ENCODE measurements at places on chromosomes 11 and 22. TPM values are rescaled to one million over a fixed set of nuclear protein-coding genes. Genes with fewer than 3 reads are reported as not detected.

The SERPIND1 gene
- not detected for total RNA-seq

The CAPN5 gene
- total RNA-seq: 3.8 TPM

The TMPRSS4 gene
- 0.30 TPM for total RNA-seq

The GALNT18 gene
- 1.7 TPM for total RNA-seq

The C1QTNF4 gene
- total RNA-seq: 0.47 TPM

The MMP7 gene
- total RNA-seq: not detected

- DNase-seq: peak; percentile 49
- peak overlapping the region; percentile 84 for H3K27ac ChIP-seq
- no peaks in the 10 kb centered on the region for H3K27me3 ChIP-seq
- peak overlapping the region; percentile 93 for H3K4me3 ChIP-seq
- peaks cover 43% of the 10 kb centered on the region for H3K4me1 ChIP-seq
Observed at GRCh38 chr11:117097389-117098268, 599 bp downstream of the SIK3 start.

DNA sequence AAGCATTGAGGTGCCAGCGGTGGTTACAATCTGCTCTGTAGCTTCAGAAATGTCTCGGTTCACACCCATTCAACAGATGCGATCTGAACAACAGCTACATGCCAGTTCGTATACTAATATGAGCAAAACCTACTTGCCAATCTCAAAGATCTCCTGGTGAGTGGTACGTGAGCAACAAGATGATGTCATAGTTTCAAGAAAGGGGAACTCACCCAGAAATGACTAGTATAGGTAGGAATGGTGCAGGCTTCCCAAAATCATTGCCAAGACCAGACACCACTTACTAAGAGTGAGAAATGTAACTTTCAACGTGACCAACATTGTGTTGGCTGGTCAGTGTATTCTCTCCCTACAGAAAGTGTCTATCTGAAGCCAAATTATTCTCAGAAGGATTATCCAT lies 31.1 kb downstream of the OR6Q1 start:
- no peaks in the 10 kb centered on the region for H3K27me3 ChIP-seq
- H3K4me3 ChIP-seq: no peak overlapping the region
- no peak overlapping the region for H3K27ac ChIP-seq
- no peaks in the 10 kb centered on the region for H3K4me1 ChIP-seq
- no peaks in the 10 kb centered on the region for H3K36me3 ChIP-seq
- DNase-seq: no peak

DNA sequence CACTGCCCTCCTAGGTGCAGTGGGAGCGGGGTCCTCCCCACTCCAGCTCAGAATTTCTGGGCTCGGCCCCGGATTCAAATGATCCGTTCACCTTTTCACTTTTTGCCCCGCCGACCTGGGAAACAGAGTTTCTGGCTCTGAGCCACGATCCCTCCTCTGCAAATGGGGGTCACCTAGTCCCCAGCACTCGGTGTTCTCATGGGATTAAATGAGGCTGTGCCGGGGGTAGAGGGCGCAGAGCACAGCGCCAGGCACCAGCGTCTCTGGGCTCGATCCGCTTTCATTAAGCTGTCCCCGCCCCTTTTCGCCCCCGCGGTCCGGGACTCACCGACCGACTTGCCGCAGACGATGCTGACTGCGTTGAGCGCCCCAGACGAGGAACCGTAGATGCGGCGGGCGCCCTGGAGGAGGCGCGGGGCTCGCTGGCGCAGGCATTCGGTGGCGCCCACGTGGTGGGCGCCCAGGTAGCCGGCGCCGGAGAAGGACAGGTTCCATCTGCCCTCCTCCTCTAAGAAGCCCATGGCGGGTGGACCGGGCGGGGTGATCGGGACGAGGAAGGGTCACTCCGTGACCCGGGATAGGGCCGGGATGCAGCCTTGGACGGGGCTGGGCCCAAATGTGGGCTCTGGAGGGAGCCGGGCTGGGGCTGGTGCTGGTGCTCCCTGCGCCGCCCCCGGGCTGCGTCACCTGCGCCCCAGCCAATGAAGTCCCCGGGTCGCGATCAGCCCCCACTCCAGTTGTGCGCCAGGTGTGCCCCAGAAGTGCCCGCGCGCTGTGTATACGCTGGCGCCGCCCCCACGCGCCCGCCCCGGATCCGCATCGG lies at the start of gene PNPLA5:
Gene PNPLA5, minus strand, starts transcription at position 654 of the 823 bp plus-strand sequence. Its CDS starts 133 bp downstream, at position 521.
- H3K27me3 ChIP-seq: peaks cover 44% of the 10 kb centered on the region
- H3K36me3 ChIP-seq: no peaks in the 10 kb centered on the region
- H3K27ac ChIP-seq: no peak within 1 kb of the TSS
- DNase-seq: no peak

DNA sequence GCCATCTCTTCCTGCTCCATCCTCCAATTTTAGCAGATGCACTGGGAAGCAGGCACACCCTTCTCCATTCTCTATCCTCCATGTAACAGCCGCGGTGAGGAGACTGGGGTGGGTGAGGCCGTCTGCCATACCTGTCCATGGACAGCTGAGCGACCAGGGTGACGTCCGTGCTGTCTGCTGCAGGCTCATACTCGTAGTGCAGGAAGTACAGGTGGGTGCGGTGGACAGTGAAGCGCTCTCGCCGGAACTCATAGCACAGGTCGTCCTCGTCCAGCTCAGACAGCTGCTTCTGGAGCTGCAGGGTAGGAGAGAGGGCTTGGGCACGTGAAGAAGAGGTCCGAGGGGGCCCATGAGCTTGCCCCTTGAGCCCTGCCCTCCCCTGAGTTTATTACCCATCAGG lies 257.8 kb upstream of the SYN3 start:
- no peaks in the 10 kb centered on the region for H3K36me3 ChIP-seq
- DNase-seq: no peak
- no peaks in the 10 kb centered on the region for H3K4me1 ChIP-seq
- H3K27me3 ChIP-seq: no peaks in the 10 kb centered on the region
- no peak overlapping the region for H3K4me3 ChIP-seq

- H3K27ac ChIP-seq: peak overlapping the region; percentile 79
- H3K4me1 ChIP-seq: peaks cover 53% of the 10 kb centered on the region
- peak overlapping the region; percentile 54 for H3K4me3 ChIP-seq
- no peak for DNase-seq
Observed at GRCh38 chr11:114166897-114167323, 107.4 kb downstream of the ZBTB16 start.

DNA sequence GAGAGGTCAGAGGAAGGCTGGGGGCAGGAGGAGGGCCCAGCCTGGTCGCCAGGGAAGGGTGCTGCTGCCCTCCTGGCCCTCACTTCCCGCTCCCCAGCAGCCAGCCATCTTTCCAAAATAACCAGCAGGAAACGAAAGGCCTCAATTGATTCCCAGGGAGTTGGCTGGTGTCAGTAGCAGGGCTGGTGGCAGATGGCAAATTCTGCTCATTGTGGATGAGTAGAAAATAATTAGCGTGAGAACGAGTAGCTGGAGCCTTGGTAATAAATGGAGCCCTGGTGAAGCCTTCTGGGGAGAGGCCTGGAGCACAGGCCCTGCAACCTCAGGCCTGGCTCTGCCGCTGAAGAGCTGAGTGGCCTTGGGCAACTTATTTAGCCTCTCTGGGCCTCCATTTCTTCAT lies 31.3 kb downstream of the DAGLA start:
- no peak overlapping the region for H3K27ac ChIP-seq
- H3K27me3 ChIP-seq: peaks cover 18% of the 10 kb centered on the region
- no peaks in the 10 kb centered on the region for H3K4me1 ChIP-seq
- no peak for DNase-seq
- H3K4me3 ChIP-seq: no peak overlapping the region
- no peaks in the 10 kb centered on the region for H3K36me3 ChIP-seq

- no peaks in the 10 kb centered on the region for H3K27me3 ChIP-seq
- H3K27ac ChIP-seq: no peak overlapping the region
- H3K4me3 ChIP-seq: no peak overlapping the region
- no peaks in the 10 kb centered on the region for H3K36me3 ChIP-seq
- no peaks in the 10 kb centered on the region for H3K4me1 ChIP-seq
Observed at GRCh38 chr11:11370255-11370961, 17.4 kb upstream of the CSNK2A3 start.

DNA sequence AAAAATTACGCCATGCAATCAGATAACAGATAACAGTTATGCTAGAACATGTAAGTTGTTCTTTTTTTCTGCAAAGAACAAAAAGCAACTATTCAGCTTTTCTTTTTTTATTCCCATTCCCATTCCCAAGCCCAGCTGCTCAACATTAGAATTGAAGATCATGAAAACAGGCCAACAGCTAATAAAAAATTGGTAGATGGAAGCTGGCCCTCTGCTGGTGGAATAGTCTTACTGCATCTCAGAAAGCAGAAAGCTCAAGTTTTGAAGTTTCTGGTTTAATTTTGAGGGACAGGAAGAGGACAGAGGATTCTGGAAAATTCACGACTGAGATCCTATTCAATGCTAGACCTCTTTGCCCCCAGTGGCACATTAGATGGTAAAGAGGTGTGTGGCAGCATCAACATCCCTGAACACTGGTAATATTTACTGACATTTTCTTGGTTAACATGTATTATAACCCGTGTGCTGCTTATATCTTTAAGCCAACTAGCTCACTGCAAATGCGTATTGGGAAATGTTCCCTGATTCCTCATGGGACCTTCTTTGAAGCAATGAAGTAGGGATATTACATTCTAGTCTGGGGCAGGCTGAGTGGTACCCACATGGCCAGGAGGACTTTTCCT lies 591.2 kb downstream of the OPCML start:
- no peak overlapping the region for H3K4me3 ChIP-seq
- H3K4me1 ChIP-seq: no peaks in the 10 kb centered on the region
- DNase-seq: no peak
- H3K27me3 ChIP-seq: peaks cover 36% of the 10 kb centered on the region
- H3K27ac ChIP-seq: no peak overlapping the region
- no peaks in the 10 kb centered on the region for H3K36me3 ChIP-seq

- H3K36me3 ChIP-seq: no peaks in the 10 kb centered on the region
- no peak for DNase-seq
- no peak overlapping the region for H3K4me3 ChIP-seq
- no peaks in the 10 kb centered on the region for H3K27me3 ChIP-seq
Observed at GRCh38 chr11:91749251-91749650, 475.4 kb upstream of the FAT3 start.

DNA sequence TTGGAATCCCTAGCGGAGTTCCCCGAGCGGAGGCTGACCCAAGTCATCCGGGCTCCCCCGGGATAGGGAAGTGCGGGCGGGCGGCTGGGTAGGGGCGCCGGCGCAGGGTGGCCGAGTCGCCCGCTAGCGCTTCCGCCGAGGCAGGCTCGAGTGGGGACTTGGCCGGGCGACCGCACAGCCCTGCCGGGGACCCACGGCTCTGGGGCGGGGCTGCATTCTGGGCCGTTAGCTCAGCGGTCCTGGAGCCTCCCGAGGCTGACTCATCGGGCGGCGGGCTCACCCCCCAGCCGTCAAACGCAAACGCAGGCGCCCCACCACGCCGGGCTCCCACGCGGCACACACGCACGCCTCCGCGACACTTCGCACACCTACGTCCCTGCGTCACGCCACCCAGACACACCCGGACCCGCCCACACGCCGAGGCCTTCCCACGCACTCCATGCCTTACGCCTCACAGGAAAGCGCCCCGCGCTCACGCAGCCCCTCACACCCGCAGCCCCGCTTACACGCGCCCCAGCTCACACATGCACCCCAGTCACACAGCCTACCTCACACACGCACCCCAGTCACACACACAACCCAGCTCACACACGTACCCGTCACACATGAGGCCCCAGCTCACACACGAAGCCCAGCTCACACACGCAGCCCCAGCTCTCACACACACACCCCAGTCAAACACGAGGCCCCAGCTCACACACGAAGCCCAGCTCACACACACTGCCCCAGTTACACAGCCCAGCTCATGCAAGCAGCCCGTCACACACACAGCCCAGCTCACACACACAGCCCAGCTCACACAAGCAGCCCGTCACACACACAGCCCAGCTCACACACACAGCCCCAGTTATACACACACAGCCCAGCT lies 1.2 kb downstream of the PHLDB1 start:
- H3K27ac ChIP-seq: peak overlapping the region; percentile 77
- peaks cover 3% of the 10 kb centered on the region for H3K36me3 ChIP-seq
- peak overlapping the region; percentile 77 for H3K4me3 ChIP-seq
- DNase-seq: peak; percentile 69

DNA sequence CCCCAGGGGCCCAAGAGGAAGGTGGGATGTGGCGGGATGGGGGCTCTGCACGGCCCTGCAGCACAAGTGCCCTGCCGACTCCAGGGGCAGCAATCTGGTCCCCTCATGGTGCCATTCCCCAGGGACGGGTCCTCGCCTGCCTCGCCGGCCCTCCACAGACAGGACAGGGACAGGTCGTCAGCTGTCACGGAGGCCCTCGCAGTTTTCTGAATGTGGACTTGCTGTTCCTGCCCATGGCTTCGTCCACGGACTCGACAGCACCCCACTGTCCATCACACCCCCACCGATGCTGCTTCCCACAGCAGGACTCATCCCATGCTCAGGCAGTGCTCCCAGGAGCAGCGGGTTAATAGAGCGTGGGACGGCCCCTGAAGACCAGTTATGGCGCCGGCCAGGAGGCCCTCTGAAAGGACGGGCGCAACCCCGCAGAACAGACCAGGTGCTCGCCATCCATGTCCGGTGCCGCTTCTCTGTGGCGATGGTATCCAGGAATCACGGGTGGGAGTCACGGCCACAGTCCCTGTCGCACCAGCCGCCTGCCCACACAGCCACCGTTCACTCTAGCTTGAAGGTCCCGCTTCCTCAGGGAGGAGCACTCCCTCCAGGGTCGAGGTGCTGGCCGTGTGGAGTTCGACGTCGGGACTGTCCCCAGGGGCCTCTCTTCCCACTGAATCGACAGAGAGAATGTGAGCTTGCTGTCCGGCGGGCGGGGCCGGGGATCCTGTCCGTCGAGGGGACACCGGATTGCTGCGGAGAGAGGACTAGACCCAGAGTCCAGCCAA lies 18.5 kb upstream of the MUC2 start:
- no peak overlapping the region for H3K27ac ChIP-seq
- peak; percentile 21 for DNase-seq
- peaks cover 1% of the 10 kb centered on the region for H3K4me1 ChIP-seq
- H3K4me3 ChIP-seq: no peak overlapping the region
- H3K36me3 ChIP-seq: no peaks in the 10 kb centered on the region

DNA sequence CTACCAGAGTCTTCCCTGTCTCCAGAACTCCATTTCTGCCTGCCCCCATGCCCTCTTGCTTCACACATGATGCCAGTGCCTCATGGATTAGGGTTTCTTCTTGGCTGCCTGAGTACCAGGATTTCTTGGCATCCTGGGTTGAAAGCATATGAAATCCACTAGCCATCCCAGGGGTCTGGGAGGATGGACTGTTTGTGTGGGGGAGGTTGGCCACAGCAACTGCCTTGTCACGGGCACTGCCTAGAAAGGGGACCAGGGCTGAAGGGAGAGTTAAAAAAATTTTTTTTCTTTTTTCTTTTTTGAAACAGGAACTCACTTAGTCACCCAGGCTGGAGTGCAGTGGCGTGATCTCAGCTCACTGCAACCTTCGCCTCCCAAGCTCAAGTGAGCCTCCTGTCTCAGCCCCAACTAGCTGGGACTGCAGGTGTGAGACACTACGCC lies 4.2 kb downstream of the USP35 start:
- H3K4me3 ChIP-seq: no peak overlapping the region
- peaks cover 15% of the 10 kb centered on the region for H3K36me3 ChIP-seq
- peak overlapping the region; percentile 73 for H3K27ac ChIP-seq
- peaks cover 38% of the 10 kb centered on the region for H3K4me1 ChIP-seq

Measured in activated naive CD8-positive, alpha-beta T cell treated with anti-CD3 and anti-CD28 coated beads, Interleukin-2, amount 10 ng/mL, durations not matched to agents 7 days and 5 days (primary cell).